Activated T-cell treated with anti-CD3 and anti-CD28 coated beads, Interleukin-2, amount 50 U/mL, for 24 hours (primary cell): ENCODE measurements at places on chromosomes 6 and 20.

DNA sequence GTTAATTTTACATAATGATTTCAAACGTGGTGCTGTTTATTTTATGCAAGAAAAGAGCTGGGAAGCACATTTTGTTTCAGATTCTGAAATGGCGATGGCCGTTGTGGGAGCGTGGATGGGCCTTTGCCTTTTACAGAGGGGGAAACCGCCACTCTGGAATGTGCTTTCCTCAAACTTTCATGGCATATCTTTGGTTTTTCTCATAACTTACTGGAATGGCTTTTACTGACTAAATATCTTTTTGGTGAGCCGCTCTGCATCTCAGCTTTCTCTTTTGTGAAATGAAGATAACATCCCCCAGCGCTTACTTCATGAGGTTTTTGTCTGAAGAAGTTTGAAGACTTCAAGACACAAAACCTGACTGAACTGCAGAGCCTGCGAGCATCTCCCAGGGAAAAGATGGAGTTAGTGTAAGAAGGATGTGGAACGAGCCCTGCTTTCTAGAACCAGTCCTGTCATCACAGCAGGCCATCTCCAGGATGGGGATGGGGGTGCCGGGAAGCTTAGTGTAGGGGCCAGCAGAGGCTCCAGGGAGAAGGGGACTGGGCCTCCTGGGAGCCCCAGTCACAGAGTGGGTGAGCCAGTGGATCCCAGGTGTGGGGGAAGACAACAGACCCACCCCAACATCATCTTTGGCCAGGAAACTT lies 61.8 kb upstream of the TIAM2 start:
- DNase-seq: no peak

- DNase-seq: no peak
These were observed 15.6 kb upstream of the SEC63 start for GRCh38 chr6:107973594-107973993.

DNA sequence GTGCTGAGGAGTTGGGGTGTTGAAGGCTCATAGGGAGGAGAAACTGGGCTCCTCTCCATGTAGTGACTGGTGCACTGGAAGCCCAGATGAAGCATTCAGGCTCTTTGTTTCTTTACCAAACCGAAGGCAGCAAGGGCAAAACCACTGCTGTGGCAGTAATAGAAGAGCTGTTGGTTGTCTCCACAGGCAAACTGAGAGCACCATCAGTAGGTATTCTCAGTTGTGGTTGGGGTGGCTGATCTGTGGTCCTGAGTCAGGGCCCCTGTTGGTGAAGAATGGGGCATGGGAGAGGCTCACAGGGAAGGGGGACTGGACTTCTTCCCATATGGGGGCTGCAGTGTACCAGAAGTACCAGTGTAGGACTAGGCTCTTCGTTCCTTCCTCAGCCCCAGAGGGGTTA lies 460.2 kb upstream of the IMPG1 start:
- no peak for DNase-seq

DNA sequence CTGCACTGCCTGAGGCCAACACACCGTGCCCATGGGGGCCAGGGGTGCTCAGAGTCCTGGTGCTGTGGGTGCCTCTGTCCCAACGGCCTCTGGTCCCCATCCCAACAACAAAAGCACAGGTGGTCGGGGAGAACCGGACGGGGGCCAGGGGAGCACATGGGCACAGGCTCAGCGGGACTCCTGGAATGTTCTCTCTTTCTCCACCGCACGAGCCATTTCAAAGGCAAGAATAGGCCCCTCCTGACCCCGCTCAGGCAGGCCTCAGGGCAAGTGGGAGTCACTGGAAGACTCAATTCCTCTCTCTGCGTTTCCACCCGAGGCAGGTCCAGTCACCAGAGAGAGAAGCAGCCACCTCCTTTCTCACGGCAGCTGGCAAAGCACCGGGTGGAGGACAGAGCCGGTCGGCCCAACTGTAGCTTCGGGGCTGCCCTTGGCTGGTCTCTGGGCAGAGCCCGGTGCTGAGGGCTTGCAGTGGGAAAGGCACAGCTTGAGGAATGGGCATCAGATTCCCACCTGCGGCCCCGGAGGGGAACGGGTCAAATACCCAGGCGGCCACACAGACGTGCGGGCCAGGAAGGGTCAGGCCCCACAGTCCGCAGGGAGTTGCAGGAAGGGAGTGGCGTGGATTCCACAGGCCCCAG lies 55.2 kb downstream of the KCNQ2 start:
- DNase-seq: no peak

GRCh38 chr6:131390322-131390721 lies 182.7 kb upstream of the ARG1 start:
- DNase-seq: no peak

DNA sequence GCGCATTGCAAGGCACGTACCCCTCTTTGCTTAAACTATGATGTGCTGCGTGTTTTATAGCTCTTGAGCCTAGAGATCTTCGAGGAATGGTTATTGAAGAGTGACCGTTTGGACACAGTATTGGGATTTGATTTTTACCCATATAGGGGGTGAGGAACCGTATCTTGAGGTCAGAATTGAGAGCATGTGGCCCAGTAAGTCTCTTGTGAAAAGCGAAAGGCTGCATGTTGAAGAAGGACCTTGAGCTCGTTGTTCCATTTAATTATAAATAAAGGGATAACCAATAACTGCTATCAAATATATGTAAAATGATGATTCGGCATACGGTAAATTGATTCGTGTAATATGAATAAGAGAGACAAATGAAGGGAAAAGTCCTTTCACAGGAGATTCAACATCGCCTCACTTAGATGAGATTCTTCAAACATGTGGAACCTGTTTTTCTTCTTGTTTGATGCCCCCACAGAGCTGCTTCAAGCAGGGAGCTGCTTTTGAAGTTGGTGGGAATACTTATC lies 66.6 kb downstream of the AKAP12 start:
- DNase-seq: no peak

GRCh38 chr6:102525336-102525735 lies 1131.8 kb downstream of the GRIK2 start:
- no peak for DNase-seq

DNA sequence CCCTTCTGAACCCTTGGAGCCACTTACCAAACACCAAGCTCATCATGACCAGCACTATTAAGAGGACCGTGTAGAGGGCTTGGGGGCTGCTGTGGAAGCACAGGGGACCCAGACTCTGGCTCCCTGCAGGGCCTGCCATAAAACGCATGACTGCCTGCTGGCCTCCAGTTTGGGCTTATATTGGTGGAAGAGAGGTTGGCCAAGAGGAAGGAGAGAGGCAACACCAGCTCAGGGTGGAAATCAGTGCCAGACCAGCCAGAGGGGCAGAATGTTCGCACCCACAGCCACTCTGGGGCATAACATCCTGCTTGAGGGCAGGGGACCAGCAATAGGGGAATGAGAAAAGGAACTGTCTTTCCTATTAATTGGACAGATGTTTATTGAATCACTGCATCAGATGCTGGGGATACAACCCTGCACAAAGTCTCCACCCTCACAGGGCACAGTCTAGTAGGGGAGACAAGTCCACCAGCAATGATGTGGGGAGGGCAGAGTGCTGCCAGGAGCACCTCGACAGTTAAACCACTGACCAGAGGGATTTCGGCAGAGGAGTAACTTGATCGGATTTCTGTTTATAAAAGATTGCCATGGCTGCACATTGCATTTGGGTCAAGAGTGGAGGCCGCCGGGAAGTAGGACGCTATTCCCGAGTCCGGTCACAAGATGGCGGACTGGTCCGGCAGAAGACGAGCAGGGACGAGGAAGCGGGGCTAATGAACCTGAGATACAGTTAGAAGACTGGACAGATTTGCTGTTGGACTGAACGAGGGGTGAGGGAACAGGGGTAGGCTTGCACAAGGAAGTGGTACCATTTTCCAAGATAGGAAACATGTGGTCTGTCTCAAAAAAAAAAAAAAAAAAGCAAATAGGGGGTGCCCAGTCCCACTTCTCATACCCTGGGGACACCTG lies at the start of gene LY6G5C:
LY6G5C (minus strand) TSS at position 842 of the 909 bp plus-strand sequence; CDS start at position 148, 694 bp downstream.
- peak; percentile 77 for DNase-seq

GRCh38 chr20:1565461-1565860 lies 8.0 kb upstream of the SIRPD start:
- DNase-seq: no peak

GRCh38 chr6:73236144-73236750 lies 11.0 kb upstream of the KHDC1L start:
- no peak for DNase-seq

DNA sequence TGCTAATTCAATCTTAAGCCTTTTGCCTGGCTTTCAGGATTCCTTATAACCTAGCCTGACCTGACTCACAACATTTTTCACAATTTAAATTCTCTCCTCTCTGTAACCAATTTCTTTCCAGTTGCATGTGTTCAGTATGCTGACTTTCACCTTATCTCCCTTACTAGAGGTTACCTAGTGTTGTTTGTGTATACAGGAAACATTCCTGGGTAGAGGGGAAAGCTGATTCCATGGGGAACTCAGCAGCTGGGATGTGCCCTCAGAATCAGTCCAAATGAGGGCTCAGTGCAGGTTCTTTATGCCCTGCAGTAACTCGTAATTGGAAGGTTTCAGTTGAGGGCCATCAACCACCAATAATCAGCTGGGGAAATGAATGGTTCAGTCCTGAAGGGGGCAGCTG lies 18.5 kb downstream of the PKIB start:
- no peak for DNase-seq

- no peak for DNase-seq
These were observed 156.6 kb downstream of the NFATC2 start for GRCh38 chr20:51385646-51386530.

DNA sequence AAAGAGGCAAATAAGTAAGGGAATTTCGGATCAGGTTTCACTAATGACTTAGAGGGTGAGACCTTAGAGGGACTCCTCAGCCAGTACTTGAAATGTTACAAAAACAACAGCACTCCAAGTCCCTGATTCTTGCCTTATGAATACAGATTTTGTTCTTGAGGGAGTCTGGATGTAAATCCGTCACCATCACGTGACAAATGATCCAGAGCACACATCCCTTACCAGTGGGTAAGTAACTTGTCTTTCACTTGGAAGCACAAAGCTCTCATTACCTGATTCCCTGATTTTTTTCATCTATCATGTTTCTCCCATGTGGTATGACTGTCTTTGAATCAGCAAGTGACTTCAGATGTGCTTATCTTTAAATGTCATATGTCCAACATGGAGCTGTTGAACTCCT lies 595.3 kb upstream of the POU3F2 start:
- DNase-seq: no peak

DNA sequence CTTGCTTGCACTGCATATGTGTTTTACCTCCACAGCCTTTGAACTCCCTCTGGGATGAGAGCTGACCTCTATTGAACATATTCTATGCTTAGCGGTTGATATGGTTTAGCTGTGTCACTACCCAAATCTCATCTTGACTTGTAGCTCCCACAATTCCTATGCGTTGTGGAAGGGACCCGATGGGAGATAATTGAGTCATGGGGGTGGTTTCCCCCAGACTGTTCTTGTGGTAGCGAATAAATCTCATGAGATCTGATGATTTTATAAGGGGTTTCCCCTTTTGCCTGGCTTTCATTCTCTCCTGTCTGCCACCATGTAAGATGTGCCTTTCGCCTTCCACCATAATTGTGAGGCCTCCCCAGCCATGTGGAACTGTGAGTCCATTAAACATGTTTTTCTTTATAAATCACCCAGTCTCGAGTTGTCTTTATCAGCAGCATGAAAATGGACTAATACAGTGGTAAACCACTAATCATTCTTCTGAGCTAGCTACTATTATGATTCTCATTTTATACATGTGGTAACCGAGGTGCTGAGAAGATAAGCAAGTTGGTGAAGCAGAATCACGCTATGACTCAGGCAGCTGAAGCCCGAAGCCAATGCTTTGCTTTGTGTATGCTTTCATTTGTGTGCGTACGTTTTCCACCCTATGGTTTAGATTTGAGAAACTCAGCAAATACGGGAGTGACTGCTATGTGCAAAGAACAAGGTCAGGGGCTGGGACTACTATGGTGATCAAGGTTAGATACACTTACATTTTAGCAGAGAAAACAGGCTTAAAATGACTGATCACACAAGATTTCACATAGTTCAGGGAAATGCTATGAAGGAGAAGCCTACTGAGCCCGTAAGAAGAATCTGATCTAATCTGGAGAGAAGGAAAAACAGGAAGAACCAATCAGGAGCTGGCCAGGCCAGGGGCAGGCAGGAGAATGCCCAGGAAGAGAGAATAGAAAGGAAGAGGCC lies 363.5 kb downstream of the ESR1 start:
- peak; percentile 62 for DNase-seq

DNA sequence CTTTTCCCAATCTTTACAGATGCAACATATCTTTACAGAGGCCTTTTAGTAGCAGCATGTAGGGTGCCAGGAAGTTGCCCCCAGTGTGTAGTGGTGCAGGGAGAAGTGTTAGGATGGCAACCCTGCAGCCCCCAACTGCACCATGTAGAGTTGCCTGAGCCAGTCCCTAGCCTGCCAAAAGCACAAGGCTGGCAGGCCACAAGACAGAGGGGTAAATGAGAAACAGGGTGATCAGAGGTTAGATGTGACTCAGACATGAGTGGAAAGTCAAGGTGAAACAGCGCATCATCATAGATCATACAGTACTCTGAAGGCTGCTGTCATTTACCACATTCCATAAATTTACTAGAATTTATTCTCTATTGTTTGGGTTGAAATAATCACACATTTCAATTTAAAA lies 467.5 kb downstream of the PRKN start:
- DNase-seq: no peak
